ENCODE measurements at places on chromosomes 7 and 10.

DNA sequence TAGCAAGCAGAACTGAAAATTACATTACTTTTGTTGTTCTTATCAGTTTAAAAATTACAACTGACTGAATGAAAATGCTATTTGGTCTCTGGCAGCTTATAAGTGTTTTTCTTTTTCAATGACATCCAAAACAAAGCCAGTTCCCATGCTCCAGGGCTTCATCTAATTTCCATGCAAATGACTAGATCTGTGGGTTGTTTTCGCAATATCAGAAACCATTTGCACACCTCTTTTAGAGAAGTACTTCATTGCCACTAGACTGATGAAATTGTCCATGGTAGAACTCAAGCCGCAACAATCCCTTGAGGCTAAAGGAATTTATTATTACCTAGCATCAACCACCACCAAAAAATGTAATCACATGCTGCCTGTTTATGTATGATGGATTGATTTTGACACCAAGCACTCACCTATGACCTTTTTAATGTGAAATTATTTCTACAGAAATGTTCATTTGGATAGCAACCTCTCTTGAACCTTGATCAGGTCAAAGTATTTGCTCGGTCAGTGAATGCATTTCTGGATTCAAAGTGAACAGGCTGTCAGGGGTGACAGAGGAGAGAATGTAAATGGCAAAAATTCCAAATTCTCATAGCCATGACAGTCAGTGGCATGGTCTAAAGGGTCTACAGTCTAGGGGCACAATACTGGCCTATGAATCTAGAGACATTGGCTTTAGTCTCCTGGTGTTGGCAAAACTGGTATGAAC is 769.3 kb downstream of the SORCS1 start:
- no peak for DNase-seq

GRCh38 chr7:47192978-47193377 is 388.9 kb downstream of the TNS3 start:
- DNase-seq, result no peak

DNA sequence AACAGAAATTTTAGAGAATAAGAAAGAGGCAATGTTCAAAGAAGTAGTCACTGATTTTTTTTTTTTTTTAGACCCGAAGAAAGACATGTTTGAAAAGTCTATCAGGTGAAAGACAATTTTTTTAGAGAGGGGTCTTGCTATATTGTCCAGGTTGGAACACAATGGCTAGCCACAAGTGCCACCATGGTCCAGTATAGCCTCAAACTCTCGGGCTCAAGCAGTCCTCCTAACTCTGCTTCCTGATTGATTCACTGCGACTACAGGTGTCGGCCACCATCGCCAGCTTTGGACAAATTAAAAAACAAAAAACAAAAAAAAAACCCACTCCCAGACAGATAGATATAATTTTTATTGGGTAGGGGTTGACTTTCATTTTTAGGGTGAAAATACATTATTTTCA is 22.3 kb downstream of the FAM149B1 start:
- no peak for DNase-seq

DNA sequence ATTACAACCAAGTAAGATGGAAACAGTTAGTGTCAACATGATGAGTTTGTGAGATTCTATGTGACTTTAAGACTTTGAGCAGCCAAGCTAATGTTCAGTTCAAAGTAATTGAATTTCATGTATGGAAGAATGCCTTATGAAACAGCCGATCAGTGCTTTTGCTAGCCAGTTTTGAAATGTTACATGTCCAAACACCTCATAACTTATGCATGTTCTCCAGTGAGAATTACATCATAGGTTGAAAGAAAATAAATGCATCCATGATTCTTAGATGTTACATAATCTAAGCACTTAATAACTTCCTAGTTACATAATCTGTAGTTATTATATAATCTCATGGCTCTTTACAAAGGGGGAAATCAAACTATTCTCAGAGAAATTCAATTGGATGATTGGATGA is 211.3 kb downstream of the BICC1 start:
- no peak for DNase-seq

- no peak for DNase-seq
Measured at GRCh38 chr10:90800232-90800796, 57.5 kb downstream of the HTR7 start.

DNA sequence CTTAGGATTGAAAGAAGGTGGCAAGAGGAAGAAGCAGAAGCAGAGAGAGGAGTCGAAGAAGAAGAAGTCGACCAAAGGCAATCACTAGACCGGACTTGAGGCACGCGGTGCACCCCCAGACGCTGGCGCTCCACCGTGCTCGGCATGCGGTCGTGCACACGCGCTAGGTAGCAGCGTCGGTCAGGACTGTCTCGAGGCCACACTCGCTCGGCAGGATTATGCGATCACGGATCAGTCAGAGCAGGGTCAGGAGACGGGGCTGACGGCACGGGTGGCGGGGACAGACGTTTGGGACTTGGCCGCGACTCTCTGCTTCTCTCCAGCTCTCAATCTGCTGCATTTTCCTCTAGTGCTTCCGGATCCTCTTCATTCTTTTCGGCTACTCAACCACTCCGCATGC is 79.2 kb downstream of the DNAJB6 start:
- no peak for DNase-seq

DNA sequence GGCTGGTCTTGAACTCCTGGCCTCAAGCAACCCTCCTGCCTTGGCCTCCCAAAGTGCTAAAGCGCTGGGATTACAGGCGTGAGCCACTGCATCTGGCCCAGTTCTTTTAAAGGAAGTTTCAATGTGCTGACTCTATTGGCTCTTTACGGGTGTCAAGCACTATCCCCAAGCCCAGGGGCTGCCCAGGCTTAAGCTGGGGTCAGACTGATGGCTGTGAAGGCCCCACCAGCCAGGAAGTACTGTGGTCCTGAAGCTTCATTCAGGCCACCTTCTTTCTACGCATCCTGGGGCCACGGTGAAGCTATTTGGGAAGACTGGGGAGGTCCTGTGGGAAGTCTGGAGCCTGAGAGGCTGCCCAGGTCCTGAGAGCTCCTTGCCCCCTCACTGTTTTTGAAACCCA is 8.0 kb downstream of the GPR15LG start:
- DNase-seq, result no peak

- no peak for DNase-seq
Measured at GRCh38 chr10:93462881-93463280, 19.3 kb downstream of the MYOF start.

DNA sequence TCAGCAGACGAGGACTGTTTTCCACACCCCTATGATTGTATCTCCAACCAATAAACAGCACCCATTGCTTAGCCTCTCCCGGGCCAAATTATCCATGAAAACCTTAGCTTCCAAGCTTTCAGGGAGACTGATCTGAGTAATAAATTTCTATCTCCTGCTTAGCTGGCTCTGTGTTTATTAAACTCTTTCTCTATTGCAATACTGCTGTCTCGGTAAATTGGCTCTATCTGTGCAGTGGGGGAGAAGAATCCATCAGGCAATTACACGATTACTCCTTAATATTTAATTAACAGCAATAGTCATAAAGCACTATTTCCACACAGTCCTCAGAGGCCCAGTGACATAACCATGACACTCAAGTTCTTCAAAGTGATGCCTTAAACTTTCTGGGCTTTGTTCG is 1122.8 kb downstream of the TYW1 start:
- no peak for DNase-seq

Data from hippocampal formation (tissue), 2 donors.